SIG-M5 (cell line): ENCODE measurements at places on chromosomes 4 and X.

DNA sequence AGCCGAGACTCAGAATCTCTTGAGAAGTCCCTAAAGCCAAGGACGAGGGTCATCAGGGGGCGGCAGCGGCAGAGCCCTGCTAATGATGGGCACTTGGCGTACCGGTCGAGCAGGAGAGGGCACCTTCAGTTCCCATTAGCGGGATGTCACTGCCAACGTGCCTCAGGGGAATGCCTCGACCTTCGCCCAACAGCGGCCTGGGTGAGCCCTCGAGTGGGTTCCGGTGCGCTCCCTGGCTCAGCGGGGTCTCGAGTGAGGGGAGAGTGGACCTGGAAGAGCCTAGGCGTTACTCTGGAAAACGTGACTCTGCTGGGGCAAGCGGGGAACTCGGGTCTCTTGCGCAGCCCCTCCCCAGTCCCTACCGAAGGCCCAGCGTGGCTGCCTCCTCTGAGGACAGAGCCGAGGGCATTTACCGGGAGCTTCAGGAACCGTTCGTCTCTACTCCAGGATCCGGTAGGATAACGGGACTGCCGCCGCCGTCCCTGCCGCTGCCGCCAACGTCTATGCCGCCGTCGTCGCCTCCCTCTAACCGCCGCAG is 36.9 kb downstream of the PGRMC1 start:
- no peak for DNase-seq

GRCh38 chrX:136162827-136163570 is 15.7 kb downstream of the FHL1 start:
- DNase-seq = no peak

DNA sequence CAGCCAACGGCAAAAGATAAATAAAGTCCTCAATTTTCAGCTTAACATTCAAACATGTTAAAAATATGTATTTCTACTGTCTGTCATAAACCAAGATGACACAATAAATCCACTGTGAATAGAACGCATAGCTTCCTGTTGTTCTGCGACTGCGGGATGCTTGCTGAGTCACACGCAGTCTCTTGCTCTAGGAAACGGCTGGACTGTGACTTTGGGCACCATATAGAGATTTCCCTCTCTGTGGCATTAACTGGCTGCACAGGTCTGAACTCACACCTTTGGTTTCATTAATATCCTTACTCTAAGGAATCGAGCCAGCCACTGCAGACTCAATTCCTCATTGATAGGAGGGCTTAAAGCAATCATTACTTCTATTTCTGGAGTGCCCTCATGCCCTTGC is 8.4 kb downstream of the BEND4 start:
- DNase-seq = no peak

- no peak for DNase-seq
Measured at GRCh38 chr4:40331101-40331745, 3.9 kb upstream of the CHRNA9 start.

DNA sequence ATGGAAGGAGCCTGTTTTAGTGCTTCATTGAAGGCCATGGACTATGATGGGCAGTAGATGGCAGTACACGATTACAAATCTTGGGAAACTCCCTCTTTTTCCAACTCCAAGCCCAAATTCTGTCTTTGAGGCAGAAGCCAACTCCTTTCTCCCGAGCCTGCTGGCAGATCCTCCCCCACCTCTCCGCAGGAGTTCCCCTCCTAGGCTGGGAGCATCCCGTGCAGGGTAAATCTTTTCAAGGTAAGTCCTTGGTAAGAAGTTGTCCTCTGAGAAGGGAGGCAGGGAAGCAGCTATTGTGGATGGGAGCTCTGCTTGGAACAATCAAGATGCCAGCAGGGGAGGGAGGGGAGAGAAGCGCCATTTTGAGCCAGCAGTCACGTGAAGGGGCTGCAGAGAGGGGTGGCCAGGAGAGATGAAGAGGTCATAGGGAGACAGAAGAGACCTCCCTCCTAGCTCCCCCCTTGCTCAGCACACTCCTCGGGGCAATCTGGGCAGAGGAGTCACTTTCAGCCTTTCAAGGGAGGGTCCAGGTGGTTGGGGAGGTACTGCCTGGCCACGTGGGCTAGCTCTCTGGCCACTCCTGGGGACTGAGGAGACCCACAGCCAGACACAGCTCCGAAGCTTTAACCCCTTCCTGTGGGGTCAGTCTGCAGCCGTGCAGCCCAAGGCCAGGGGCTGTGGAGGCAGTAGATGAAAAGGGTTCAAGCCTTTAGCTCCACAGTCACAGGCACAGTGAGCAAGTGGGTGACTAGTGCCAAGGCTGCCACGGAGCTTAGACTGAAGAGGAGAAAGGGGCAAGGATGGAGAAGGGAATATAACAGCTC is 9.6 kb downstream of the CC2D2A start:
- no peak for DNase-seq

- no peak for DNase-seq
Measured at GRCh38 chrX:14497184-14497666, 32.1 kb upstream of the GLRA2 start.

GRCh38 chr4:7021355-7021754 is 21.8 kb upstream of the TADA2B start:
- no peak for DNase-seq

GRCh38 chr4:119189638-119190037 is 22.9 kb upstream of the USP53 start:
- DNase-seq = no peak

DNA sequence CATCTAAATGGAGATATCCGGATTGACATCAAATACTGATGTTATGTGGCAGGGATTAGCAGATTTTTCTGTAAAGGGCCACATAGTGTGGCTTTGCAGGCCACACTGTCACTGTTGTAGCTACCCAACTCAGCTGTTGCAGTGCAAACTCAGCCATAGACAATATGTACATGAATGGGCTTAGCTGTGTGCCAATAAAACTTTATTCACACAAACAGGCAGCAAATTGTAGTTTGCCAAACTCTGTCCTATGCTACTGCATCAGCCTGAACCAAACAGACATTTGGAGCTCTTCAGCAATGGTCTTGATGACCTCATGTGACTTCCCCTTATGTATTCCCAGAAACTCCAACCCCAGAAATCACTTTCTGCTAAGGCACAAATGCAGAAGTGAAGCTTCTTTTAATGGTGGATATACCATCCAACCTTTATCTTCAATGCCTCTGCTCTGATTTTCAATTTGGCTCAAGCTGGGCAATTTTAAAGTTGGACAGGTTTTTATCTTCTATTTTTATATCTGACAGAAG is 18.4 kb upstream of the TRPC5OS start:
- no peak for DNase-seq

DNA sequence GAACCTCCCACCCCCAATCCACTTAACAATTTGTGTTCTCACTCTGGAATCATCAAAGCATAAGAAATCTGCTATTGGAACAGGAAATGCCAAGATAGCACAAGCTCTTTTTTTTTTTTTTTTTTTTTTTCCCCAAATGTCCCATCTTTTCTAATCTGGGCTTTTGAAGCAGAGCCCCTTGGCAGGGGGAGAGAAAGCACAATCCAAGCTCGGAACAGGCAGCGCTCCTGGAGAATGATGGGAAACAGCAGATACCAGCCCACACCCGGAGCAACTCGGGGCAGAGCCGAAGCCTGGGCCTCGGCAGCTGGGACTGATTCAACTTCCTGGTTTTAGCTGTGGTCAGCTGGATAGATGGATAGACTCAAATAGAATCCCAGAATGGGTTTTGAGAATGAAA is 235.1 kb downstream of the QDPR start:
- no peak for DNase-seq

- no peak for DNase-seq
Measured at GRCh38 chr4:62130230-62130629, 930.1 kb downstream of the ADGRL3 start.

DNA sequence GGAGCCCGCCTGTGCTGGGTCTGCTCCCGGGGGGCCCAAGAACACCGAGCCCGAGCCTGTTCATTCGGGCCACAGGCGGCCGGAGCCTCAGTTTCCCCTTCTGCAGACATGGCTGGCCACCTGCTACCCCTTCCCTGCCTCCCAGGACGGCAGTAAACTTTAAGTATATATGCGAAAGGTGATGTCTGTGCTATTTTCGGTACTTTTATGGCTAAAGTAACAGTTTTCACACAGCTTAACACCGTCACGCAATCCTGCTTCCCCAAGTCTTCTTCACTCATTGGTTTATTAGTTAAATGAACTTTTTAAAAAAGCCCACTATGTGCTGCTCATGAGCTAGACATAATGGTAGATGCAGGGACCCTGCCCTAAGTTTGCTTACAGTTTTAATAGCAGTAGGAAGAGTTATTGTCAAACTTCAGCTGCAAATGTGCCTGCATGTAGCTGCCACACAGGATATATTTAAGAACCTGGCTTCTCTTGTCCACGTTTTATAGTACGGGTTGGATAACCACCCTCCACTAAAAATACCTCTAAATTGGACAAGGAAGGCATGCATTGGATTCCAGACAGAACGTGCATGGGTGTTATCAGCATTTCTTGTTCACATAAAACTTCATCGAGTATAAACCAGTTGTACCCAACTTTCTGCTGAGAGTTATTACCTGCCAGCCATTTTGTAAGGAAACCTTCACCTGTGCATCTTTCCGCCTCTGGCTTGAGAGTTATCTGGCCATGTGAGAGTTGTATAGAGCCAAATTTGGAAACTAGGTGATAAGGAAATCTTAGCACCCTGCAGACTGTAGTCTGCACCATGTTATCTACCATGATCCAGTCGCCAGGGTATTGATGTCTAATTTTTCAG is 741 bp downstream of the ANAPC4 start:
- no peak for DNase-seq

DNA sequence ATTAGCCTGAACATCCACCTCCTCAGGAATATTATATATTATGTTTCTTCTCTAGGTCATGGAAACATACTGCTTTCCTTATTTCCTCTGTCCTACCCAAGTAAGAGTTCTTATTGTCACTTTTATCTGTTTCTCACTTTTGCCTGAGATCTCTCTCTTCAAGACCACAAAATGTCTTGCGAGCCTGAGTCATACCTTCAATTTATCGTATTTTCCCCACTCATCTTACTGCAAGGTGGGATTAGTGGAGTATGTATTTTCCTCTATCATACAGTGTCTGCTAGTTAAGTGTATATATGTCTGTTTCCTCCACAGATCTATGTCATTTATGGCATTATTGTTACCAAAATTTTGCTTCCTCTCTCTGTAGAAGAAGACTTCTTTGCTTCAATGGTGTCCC is 124.5 kb downstream of the EIF4E start:
- DNase-seq = no peak

DNA sequence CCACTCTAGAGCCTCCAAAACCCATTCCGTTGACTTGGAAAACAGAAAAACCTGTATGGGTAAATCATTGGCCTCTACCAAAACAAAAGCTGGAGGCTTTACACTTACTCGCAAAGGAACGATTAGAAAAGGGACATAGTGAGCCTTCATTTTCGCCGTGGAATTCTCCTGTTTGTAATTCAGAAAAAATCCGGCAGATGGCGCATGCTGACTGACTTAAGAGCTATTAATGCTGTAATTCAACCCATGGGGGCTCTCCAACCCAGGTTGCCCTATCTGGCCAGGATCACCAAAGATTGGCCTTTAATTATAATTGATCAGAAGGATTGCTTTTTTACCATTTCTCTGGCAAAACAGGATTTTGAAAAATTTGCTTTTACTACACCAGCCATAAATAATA is 60.8 kb downstream of the ZNF732 start:
- no peak for DNase-seq

- DNase-seq = no peak
Measured at GRCh38 chr4:140875746-140876452, 119.7 kb upstream of the TBC1D9 start.

- DNase-seq = no peak
Measured at GRCh38 chr4:42560467-42560861, 96.4 kb downstream of the ATP8A1 start.

- no peak for DNase-seq
Measured at GRCh38 chrX:130529531-130529930, 127.7 kb downstream of the RBMX2 start.

GRCh38 chr4:87543835-87544461 is 14.8 kb upstream of the SPARCL1 start:
- DNase-seq = no peak

- DNase-seq = no peak
Measured at GRCh38 chr4:18007625-18008024, 13.9 kb downstream of the LCORL start.

DNA sequence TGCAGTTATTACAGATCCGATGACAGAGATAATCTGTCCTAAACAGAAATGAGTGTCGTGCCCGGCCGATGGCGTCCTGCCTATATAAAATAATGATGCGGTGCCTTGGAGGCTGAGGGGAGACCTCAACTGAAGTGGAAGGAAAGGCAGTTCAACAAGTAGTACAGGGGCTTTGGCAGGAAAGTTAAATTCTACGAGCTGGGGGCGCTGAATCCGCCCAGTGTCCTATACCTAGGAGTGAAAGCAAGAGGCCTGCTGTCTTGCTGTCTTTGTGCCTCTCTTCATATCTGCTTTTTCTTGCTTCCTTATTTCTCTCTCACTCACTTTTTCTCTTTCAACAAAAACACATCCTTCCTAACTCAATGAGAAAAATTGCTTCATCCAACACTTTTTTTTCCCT is 82.2 kb upstream of the PRPS2 start:
- DNase-seq = no peak

GRCh38 chrX:77003956-77004355 is 443.2 kb upstream of the FGF16 start:
- no peak for DNase-seq

- no peak for DNase-seq
Measured at GRCh38 chrX:48676893-48677270, 6.7 kb upstream of the WAS start.

- no peak for DNase-seq
Measured at GRCh38 chrX:9681422-9681821, 84.2 kb downstream of the GPR143 start.

DNA sequence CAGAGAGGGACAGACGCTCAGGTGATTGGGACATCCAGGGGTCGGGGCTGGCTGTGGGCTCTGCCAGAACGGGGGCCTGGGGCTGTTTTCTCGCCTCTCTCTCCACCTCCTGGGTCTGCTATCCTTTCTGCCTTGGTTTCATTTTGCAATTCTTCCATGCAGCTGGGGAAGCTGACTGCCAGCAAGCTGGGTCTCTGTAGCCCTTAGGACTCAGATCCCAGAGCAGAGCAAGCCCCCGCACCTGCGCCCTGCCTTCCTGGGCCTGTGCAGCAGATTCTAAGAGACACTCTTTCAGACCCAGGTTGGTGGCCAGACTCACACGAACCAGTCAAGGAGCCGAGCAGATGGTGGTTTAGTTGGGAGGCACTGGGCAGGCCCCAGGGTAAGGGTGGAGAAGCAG is 59.1 kb upstream of the GRPEL1 start:
- DNase-seq = no peak

DNA sequence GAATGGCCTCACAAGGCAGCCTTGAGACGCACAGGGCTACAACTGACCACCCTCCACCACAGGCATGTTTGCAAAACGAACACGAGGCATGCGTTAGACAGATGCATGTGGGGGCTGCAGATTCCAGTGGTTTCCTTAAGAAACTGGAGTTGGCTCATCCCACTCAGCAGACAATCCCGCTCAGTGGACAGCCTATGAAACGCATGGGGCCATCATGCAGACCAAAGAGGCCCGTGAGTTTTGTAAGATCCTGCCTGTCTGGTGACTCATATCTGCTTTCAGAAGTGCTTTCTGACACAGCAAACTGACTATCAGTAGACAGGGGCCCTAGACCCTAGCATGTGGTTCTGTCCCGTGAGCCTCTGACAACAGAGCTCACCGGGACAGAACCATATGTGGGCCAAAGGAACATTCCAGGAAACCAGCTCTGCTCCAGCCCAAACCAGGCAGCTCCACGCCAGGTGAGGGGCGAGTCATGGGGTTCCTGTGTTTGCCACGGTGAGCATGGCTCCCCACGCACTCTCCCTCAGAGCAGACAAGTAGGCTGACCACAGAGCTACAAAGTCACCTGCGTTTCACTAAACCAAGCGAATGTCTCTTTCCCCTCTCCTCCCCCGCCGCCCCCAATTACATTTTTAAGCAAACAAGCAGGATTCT is 74.4 kb downstream of the MTMR1 start:
- DNase-seq = peak; percentile 46

- no peak for DNase-seq
Measured at GRCh38 chr4:143348233-143349077, 11.8 kb downstream of the GAB1 start.
